NCI-H187 (cell line): ENCODE measurements at places on chromosomes 1 and 21.

DNA sequence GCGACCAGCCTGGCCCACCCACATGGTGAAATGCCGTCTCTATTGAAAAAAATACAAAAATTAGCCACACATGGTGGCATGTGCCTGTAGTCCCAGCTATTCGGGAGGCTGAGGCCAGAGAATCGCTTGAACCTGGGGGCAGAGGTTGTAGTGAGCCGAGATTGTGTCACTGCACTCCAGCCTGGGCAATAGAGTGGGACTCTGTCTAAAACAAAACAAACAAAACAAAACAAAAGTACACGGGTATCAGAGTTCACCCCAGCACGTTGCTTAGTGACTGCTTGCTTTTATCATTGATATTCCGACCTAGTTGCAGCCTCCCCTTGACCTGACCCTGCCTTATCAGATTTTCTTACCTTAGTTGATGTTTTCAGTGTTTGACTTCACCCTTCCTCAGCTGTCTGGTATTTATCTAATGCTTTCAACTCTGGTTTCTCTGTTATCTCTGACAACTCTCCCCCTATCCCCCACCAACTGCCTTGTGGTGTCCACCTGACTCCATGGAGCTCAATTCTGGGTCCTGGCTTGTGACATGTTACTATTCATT, 5.1 kb downstream of the TLCD4 start:
- no peak for DNase-seq

GRCh38 chr1:163161841-163162240, 40.9 kb downstream of the RGS5 start:
- DNase-seq = no peak

GRCh38 chr21:41483973-41484372, 24.0 kb downstream of the TMPRSS2 start:
- DNase-seq = no peak

- no peak for DNase-seq
These were observed 762.1 kb downstream of the LTN1 start for GRCh38 chr21:28230559-28230958.

- DNase-seq = peak; percentile 32
These were observed 51.6 kb upstream of the CNTN2 start for GRCh38 chr1:204991342-204991844.
